ENCODE measurements at places on chromosomes 6 and 20.

DNA sequence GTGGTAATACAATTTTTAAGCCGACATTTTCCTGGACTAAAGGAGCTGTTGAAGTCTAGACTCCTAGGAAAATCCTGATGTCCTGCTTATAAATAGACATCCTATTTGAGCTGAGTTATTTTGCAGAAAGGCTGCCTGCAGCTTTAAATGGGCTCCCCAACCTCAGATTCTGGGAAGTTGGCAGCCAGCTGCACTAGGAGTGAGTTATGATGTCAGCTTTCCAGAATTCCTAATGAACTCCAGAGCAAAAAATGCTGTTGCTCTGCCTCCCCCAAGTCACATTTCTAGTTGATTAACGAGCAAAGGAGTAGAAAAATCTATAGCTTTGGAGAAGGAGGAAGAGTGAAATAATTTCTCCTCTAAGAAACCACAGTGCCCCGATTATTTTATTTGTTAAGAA lies 346.3 kb upstream of the SULF2 start:
- DNase-seq = no peak

DNA sequence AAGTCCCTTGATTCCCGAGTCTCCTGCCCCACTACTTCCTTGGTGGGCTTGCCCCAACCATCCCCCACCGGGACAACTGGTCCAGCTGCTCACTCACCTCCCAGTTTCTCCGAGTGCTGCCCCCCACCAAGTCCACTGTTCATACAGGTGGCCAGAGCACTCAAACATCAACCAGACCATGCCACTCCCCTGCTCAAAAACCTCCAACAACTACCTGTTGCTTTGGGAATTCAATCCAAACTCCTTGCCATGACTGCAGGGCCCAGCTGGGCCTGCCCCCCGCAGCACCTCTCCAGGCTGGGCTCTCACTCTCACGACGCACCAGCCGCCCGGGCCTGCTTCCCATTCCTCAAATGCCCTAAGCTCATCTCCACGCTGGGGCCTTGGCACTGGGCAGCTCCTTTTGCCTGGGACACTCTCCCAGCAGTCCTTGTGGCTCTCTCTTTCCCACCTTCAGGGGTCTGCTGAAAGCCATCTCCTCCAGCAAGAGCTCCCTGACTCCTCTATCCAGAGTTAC lies 97.5 kb downstream of the NFATC2 start:
- DNase-seq = no peak

GRCh38 chr20:19380211-19380610 lies 167.8 kb downstream of the SLC24A3 start:
- DNase-seq = no peak

DNA sequence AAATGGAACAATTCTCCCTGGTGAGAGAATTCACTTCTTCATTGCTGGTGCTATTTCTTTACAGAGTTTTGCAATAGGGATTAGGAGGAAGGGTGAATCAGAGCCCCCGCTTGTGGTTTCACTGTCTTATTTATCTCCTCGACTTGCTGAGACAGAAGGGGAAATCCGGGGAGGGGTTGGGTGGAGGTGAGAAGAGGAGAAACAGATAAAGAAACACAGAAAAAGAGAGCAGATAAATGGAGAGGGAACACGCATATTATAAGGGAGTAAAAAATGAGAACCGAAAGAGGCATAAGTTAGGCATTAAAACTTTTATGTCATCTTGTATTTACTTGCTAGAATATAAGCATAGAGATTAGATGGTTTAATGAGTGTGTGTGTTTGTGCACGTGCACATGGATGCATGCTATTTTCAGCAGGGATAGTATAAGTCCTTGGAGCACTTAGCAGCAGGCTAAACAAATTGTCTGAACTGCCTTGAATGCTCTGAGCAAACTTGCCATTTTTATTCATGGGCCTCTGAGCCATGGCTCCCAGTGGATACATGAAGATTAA lies 105.0 kb downstream of the OLIG3 start:
- DNase-seq = no peak

DNA sequence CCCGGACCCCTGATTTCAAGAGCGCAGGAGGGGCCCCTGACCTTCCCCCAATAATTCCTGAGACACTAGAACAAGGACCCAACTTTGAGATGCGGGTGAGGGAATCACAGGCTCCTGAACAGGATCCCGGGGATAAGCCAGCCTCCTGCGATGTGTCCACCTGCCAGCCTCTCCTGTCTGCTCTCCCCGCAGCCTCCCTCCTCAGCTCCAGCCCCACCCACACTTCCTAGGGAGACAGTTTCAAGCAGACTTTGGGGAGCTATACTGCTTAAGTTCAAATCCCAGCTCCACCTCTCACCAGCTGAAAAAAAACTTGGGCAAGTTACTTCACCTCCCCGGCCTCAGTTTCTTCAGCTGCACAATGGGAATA lies 50.8 kb downstream of the GRM4 start:
- DNase-seq = no peak

- no peak for DNase-seq
Measured at GRCh38 chr6:53333439-53334408, 15.0 kb downstream of the ELOVL5 start.

DNA sequence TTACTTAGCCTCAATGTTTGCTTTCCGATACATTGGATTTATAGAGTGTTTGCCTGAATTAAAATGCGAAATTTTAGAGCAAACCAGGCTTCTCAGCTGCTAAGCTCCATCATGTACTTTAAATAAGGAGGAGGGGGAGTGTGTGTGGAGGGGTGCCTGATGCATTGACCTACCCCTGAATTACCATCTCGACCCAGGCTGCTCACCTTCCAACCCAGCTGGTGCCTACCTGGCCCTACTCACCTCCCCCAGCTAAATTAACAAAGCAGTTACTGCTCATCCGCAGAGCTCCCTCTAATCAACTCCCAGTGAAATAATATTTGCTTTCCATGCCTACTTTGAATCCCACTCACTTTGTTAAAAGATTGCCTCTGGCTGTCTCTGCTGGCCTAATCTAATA lies 544.5 kb downstream of the MAFB start:
- no peak for DNase-seq

DNA sequence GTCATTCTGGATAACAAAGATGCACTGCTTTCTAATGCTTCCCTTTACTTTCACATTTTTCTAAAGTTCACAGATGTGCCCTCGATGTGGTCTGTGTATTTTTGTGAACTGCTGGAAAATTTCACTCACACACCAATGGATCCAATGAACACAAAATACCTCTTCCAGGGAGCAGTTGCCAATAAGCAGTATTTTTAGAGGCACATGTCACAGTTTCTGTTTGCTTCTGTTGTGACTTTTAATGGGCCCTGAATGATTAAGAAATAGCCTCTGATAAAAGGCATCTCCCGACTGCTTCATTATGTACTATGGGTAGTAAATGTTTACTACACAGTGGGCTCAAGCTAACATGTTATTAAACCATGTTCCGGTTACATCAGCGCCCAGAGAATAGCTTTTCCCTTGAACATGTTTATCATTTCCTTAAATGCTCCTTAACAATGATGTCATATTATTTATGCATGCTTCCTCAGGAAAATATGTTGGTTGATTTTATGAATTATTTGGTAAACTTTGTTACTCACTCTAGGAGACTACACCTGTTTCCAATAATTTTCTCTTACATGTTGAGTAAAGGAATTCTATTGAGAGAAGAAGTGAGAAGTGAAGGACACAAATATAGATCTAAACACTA lies 188.0 kb downstream of the KCNQ5 start:
- no peak for DNase-seq

DNA sequence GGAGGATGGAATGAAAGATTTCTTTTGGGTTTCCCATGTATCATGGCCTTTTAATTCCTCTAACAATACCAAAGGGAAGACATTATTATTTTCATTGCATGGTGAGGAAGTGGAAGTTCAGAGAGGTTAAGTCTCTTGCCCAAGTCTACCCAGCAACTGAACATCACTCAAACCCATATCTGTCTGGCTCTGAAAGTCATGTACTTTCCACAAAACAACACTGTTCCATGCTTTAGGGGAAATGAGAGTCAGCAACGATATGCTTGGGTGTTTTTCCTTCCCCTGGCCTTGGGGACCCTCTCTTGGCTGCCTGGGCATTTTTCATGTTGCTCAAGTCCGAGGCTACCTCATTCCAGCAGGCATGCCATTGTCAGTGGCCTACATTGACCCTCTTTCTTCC lies 118.8 kb downstream of the ADTRP start:
- DNase-seq = no peak

DNA sequence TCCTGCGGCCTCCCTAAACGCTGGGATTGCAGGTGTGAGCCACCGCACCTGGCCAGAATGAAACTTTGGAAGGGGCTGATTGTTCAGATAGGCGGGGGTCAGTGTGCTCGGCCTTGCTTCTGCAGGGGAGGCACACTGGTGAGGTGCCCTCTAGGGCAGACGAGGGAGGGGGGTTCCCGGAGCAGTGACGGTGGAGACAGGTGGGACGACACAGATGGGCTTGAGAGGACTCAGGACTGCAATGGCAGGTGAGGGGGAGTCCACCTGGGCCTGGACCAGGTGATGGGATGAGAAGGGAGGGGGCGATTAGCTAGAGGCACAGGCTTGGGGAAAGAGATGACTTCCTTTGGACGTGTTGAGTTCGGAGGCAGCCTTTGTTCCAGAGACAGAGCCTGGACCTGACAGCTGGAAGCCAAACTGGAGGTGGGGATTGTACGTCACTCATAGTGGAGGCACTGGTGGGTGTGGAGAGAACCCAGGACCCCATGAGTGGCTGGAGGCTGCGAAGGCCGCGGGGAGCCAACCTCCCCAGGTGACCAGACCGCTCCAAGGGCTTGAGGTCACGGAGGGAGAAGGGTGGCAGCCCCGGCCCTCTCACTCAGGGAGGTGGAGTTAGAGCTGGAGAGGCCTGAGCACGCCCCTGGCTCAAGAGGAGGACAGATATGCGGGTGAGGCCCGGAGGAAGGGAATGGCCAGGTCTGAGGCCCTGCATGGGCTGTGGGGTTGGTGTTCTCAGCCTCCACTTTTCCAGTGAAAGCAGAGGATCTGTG lies 10.5 kb upstream of the MAP1LC3A start:
- no peak for DNase-seq

- no peak for DNase-seq
Measured at GRCh38 chr6:80454661-80455365, 348.3 kb downstream of the BCKDHB start.

DNA sequence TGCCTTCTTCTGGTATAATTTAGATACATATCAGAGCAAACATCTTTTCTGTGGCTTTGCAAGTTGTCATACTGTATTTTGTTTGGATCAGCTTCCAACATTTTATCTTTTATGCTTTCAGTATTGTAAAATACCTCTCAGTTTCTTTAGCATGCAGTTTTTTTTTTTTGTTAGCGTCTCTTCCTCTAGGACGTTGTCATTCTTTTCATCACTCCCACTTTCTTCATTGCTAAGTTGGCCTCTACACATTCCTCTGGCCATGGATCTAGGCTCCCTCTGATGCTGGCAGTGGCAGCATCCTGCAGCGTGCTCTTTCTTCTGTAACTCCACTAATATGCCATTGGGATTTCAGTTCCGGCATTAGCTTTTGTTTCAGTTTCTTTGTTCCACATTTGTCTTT lies 21.7 kb downstream of the RPRD1B start:
- DNase-seq = no peak

DNA sequence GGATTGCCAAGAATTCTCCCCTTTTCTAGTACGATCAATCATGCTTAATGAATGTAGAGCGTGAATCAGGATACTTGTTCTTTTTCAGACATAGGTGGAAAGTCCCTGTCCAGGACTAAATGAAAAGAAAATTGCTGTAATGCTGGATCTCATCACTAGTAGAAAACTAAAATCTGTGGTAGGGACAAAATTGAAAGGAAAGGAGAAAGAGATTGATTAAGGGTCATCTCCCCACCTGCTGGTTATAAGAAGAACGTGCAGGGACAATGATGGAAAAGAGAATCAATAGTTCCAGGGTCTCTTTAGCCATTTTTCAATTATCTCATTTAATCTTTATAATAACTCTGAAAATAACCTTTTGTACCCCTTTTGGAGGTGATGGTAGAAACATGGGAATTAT lies 18.7 kb upstream of the HLA-DRB1 start:
- no peak for DNase-seq

DNA sequence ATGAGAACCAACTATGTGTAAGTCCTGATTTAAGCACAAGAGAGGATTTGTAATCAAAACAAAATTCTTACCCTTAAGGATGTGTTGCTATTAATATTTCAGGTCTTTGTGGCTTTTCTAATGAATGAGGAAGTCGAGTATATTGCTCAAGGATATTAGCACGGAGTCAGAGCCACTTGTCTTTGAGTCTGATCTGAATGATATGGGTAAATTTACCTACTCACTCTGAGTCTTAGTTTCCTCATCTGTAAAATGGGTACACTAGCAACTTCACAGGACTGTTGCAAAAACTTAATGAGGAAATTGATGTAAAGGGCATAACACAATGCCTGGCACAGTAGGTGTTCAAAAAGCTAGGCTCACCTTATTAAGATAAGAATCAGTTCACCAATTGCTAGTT lies 30.0 kb upstream of the QKI start:
- DNase-seq = no peak

- DNase-seq = no peak
Measured at GRCh38 chr6:120903836-120904235, 430.4 kb downstream of the TBC1D32 start.
